ENCODE measurements at places on chromosomes 13 and 19.
A peak's percentile ranks its signal among the peaks of the same experiment; 100 is the strongest.

- DNase-seq: no peak
These were observed 21.6 kb downstream of the SPATA13 start for GRCh38 chr13:24181991-24182702.

DNA sequence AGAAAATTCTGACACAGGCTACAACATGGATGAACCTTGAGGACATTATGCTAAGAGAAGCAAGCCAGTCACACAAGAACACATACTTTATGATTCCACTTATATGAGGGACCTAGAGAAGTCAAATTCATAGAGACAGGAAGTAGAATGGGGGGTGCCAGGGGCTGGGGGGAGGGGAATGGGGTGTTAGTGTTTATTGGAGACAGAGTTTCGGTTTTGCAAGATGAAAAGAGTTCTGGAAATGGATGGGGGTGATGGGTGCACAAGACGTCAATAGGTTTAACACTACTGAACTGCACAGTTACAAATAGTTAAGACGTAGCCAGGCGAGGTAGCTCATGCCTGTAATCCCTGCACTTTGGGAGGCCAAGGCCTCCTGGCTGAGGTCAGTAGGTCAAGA is 3.5 kb upstream of the ZNF787 start:
- no peak for DNase-seq

GRCh38 chr13:46377554-46377953 is 9.5 kb downstream of the RUBCNL start:
- no peak for DNase-seq

DNA sequence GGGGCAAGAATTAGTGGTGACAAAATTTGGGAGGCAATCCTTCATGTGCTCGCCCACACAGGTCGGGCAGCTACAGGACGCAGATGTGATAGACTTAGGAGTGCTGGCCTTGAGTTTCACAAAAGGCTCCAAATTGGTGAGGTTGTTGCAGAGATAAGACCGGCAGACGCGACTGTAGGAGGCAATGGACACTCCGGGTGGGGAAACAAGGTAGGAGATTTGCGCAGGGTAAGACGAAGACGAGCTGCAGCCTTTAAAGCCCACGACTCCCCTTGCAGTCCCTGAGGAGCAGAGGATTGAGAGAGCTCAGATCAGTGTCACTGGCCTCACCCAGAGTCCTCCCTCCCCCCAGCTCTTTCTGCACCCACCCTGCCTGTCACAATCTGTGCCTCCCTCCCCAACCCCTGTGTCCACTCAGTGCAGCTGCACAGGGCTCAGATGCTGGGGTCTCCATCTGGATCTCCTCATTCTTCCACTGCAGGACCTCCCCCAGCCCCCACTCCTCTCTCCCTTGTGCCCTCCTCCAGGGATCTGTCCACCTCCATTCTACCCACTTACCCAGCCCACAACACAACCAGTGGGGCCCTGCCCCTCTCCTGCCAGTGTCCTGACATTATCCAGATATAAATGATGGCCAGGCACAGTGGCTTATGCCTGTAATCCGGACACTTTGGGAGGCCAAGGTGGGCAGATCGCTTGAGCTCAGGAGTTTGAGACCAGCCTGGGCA is 6.3 kb downstream of the LYPD4 start:
- DNase-seq: no peak

DNA sequence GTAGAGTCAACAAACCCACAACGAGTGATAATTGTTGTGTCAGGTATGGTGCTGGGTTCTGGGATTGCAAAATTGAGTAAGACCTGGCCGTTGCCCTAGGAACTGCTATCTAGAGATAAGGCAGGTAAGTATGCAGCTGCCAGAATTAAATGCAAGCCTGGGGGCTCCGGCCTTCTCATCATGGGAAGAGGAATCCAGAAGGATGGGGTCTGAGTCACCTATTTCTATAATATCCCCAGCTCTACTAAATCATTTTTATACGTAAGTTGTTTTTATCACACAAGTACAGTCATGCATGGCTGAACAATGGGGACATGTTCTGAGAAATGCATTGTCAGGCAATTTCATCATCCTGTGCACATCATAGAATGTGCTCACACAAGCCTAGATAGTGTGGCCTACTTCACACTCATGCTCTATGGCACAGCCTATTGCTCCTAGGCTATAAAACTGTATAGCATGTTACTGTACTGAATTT is 203.0 kb downstream of the KLF5 start:
- no peak for DNase-seq

DNA sequence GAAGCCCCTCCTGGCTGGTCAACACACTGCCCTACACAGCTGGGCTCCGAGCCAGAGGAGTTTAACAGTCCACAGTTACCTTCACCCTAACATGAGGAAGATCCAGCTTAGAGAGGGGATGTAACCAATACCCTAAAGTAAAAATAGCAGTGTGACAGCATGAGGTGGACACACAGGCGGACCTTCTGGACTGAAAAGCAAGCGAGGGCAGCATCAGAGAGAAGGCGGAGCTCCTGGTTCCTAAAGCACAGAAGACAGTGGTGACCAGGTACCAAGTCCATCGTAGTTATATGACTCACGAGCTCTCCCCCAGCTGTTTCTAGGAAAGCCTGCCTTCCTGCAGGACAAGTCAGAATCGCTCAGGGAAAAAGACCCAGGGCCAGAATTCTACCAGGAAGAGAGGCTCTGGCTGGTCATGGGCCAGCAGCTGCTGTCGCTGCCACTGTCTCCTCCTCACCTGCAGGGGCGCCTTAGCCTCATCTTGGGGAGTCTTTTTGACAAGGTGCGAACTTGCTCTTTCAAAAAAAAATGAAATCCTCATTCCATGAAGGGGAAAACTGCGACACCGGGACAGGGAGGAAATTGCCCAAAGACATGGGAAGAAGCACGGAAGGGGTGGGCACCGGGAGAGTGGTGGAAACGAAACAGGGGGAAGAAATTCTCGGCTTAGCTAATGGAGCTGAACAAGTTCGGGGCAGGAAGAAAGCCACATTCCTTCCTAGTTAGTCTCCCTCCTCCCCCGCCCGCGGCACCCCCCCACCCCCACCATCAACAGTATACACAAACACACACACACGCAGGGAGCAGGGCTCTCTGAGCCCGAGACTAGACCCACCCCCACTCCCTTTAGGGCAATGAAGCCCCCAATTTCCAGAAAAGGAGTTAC is 1.7 kb downstream of the ELL start:
- DNase-seq: peak; percentile 49

DNA sequence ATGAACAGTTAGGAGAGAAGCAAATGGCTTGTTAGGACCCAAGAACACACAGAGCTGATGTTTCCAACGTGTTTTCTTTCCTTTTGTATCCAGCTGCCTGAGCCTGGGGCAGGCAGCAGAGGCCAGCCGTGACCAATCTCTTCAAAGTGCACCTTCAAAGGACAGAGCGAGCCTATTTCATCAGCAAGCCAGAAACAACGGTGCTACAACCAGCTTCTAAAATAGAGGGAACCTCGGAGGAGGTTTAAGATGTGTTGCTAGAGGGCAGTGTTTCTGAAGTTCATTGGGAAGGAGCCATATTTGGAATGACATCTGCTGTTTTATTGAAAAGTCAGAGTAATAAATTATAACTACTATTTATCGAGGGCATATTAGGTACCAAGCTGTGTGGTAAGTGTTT is 56.2 kb upstream of the RFC3 start:
- no peak for DNase-seq

- no peak for DNase-seq
These were observed 20.1 kb downstream of the SH3GL1 start for GRCh38 chr19:4380254-4380727.

DNA sequence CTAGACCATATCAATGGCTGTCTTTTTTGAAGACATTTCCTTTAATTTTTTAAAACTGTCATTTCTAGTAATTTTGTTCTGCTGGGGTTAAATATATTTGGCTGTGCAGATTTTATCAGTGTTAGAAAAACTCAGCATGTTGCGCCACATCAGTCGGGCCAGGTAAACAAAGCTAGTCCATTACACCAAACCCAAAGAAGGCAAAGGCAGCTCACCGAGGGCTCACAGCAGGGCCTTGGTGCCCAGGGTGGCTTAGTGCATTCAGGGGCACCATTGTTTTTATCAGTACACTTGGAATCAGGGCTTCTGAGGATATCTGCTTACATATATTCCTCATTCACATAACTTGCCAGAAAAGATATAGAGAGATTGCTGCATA is 22.2 kb downstream of the SPATA13 start:
- no peak for DNase-seq

- DNase-seq: no peak
These were observed 1.4 kb downstream of the ING1 start for GRCh38 chr13:110714797-110715394.

- DNase-seq: no peak
These were observed 56.8 kb upstream of the KLF5 start for GRCh38 chr13:73001971-73002370.

DNA sequence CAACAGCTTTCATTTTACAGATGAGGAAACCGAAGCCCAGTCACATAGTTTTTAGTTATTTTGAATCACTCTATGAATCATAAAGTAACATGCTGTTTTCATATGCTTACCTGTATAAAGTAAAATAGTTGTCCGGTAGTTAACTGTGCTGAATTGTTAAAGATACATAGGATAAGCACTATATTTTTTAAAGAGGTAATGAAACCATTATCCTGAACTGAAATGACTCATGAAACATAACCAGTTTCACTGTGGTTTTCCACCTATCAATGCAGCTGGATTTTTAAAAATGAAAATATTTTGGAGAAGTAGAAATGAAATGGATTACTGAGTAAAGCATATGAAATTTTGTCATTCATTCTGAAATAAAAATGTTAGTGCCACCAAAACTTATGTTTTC is 655.0 kb downstream of the OLFM4 start:
- DNase-seq: no peak

- peak; percentile 36 for DNase-seq
These were observed 11.0 kb downstream of the SIGLEC11 start for GRCh38 chr19:49949742-49950589.

DNA sequence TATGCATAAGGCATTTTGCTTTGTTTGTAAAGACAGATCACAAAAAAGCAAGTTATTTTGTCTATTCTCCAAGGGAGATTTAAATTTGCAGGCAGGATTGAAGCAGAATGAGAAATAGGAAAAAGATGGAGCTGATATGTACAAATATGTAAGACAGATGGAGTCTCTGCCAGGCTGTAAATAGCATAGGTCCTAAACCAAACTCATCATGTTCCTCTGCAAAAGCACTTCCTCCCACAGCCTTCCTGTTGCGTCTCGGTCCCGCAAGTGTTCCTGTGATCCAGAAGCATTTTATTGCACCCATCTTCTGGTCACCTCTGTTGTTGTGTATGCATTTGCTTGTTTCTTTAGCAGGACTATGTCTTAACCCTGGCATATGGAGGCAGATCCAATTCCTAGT is 95.7 kb upstream of the CLDN10 start:
- no peak for DNase-seq

- no peak for DNase-seq
These were observed 293.7 kb downstream of the POU4F1 start for GRCh38 chr13:78309497-78310180.

DNA sequence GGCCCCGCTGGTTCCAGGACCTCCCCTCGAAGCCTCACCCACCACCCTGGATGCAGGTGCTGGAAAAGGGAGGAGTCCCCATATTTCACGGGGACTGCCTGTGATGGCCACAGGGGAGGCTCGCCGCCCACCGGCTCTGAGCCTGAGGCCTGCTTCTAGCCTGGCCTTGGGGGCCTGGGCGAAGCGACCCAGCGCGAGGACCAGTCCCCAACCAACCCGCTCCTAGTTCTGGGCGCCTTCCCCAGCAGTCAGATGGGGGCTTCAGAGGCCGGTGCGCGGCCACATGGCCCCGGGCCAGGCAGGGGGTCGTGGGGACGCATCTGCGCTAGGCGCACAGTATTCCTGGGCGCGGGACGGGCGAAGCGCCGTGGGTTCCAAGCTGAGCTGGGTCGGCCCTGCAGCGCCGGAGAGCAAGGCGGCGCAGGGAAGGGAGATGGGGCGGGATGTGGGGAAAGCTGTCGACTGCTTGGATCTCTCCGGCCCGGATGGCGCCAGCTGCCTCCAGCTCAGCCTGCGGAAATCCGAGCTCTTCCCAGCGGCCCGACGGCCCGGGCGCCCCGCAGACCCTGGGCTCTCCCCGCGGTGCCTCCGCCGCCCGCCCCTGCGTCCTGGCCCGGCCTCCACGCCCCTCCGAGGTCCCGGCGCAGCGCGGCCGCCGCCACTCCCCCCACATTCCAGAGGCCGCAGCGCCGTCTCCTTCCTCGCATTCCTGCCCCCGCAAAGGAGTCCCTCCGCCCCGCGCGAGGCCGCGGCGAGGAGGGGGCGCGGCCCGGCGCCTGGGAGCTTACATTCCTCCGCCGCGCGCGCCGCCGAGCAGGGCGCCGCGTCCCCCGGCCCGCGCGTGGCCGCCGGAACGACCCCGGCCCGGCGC is at the start of gene WTIP:
Gene WTIP (plus strand): TSS at position 788 of the 871 bp plus-strand sequence. CDS start 217 bp downstream, outside the sequence.
- DNase-seq: peak; percentile 48

- DNase-seq: peak; percentile 37
These were observed 3.6 kb upstream of the CEACAM3 start for GRCh38 chr19:41792513-41793413.

DNA sequence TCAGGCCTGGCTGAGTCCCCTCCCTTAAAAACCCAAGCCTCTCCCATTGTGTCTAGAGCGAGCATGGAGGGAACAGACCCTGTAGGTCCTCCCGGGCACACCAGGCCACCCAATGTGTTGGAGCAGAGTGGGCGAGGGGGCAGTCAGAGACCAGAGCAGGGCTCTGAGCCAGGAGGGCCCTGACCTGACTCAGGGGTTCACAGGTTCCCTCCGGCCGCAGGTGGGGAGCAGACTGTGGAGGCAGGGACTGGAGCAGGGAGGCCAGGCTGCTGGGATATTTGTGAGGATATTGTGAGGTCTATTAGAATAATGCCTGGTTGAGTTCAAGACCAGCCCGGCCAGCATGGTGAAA is 1.6 kb upstream of the TYROBP start:
- no peak for DNase-seq

DNA sequence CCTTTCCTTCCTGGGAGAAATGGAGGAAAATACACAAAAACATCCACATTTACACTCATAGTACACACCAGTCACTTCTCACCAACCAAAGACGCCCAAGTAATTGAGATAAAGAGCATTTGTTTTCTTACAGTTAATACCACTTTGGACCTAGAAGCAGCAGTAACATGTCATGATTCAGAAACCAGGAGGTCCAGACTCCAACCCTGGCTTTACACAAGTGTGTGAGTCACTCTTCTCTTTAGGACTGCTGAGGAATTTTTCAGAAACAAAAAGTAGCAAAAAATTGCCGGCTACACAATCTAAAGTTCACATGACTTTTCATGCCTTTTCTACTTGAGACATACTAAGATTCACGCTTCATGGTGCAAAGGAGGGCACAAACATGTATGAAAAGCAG is 42.1 kb downstream of the TUBGCP3 start:
- DNase-seq: peak; percentile 48
